ENCODE measurements at places on chromosomes 1 and 21. TPM values are rescaled to one million over a fixed set of nuclear protein-coding genes. Genes with fewer than 3 reads are reported as not detected.

DNA sequence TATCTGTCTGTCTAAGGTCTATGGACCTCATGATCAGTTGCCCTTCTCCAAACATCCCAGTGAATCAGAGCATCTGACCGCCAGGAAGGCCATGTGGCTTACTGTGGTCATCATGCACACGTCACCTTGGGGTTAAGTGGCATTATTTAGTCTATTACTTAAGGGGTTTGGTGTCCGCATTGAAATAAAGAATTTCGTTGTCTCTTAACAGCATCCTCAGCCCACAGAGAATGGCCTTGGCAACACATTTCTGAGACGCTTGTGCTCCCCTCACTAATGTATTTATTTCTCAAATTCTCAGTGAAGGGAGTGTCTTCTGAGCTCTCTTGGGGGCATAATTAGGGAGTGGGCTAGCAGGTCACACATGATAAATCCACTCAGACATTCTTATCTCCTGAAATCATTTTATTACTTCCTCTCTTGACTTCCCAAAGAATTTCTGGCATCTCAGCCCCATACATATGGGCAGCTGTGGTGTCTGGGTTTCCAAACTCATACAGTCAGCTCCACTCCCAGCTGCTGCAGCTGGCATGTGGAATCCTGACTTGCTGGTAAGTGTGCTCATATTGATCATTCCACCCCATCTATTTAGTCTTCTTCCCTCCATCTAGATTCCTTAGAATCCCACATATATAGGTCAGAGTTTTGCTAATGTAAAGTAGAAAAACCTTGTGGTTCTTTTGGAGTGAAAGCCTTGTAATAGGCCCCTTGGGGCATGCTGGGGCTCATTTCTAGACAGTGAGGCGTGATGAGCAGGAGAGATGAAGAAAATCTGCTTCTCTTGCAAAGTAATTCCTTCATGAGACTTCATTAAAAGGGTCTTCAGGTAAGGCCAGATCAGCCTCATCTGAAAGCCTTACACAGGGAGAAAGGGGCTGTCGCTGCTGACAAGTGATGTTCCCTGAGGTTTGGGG is 110.5 kb downstream of the HHAT start:
- H3K4me3 ChIP-seq: no peak overlapping the region
- peak; percentile 89 for DNase-seq
- H3K4me1 ChIP-seq: peaks cover 30% of the 10 kb centered on the region
- no peaks in the 10 kb centered on the region for H3K36me3 ChIP-seq

Gene KIAA0040
- total RNA-seq: 0.22 TPM

DNA sequence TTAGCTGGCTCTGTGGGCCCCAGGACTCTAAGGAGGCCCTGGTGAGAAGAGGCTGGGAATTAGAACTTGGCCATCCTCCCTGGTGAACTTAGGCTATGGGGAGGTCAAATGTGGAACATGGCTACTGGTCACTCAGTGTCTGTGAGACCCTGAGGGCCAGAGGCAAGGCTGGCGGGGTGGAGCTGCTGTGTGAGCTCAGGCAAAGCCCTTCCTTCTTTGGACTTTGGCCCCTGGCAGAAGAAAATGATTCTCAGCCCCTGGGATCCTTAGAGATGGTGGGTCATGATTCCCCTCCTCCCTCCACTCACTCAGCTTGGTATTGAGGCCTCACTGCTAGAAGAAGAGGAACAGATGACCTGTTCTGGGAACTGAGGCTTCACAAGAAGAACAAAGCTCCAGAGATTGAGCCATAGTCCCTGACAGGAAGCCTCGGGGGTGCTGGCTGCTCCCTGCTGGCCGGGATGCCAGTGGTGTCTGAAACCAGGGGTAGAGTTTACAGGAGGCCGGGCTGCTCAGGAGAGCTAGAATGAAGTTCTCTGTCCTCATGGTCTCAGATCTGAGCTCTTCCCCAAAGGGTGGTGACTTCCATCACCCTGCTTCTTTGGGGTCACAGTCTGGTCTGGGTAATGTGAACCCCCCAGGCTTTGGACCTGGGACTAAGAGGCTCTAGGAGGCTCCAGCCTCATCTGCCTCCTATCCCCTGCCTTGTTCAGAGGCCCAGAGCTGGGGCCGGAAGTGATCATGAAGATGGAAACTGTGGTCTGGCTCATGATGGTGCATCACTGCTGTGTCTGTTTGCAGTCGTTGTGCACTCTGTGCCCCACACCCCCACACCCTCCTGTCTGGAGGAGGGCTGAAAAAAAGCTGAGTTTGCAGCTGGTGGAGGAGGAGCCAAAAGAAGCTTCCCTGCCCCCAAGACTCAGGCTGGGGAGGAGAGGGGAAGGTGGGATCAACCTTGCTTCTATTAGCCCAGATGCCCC is 905 bp downstream of the BTBD19 start:
- peaks cover 5% of the 10 kb centered on the region for H3K36me3 ChIP-seq
- peak overlapping the region; percentile 72 for H3K4me3 ChIP-seq
- peaks cover 62% of the 10 kb centered on the region for H3K4me1 ChIP-seq
- H3K27ac ChIP-seq: peak overlapping the region; percentile 100
- H3K27me3 ChIP-seq: no peaks in the 10 kb centered on the region
- peak; percentile 92 for DNase-seq

GRCh38 chr1:193520472-193520871 is 334.1 kb upstream of the B3GALT2 start:
- no peaks in the 10 kb centered on the region for H3K27me3 ChIP-seq
- H3K4me1 ChIP-seq: no peaks in the 10 kb centered on the region
- H3K27ac ChIP-seq: no peak overlapping the region
- no peaks in the 10 kb centered on the region for H3K36me3 ChIP-seq
- H3K4me3 ChIP-seq: no peak overlapping the region
- DNase-seq: no peak

Gene CLCA1
- total RNA-seq: not detected

Gene PLEKHO1
- 24.8 TPM for total RNA-seq

DNA sequence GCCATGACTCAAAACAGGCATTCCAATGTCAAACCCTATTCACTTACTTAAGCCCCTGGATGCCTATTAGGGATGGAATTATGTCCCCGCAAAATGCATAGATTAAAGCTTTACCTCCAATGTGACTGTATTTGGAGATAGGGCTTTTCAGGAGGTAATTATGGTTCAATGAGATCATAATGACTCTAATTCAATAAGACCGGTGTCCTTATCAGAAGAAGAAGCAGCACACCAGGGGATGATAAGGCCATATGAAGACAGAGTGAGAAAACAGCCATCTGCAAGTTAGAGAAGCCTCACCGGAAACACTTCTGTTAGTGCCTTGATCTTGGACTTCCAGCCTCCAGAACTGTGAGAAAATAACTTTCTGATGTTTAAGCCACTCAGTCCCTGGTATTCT is 1131.8 kb upstream of the TMPRSS15 start:
- H3K36me3 ChIP-seq: no peaks in the 10 kb centered on the region
- no peak for DNase-seq
- no peaks in the 10 kb centered on the region for H3K4me1 ChIP-seq
- no peaks in the 10 kb centered on the region for H3K27me3 ChIP-seq

DNA sequence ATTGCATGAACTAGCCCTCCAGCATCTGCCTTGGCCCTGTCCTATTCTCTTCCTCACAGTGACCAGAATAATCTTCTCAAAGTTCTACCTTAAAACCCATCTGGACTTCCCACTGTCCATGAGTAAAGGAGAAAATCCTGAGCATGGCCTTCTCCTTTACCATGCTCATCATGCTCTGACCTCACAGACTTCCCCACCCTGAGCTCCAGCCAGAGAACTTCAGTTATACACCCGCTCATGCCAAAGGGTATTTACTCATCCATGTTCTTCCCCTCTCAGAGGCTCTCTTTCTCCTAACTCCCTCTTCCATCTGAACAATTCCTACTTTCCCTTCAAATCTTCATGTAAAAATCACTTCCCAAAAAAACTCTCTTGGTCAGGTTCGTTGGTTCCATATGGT is 188.4 kb downstream of the SETD4 start:
- no peaks in the 10 kb centered on the region for H3K4me1 ChIP-seq
- DNase-seq: no peak
- no peaks in the 10 kb centered on the region for H3K36me3 ChIP-seq
- no peak overlapping the region for H3K4me3 ChIP-seq
- H3K27me3 ChIP-seq: peaks cover 15% of the 10 kb centered on the region

All from GM23248 (cell line).